Fibroblast of the aortic adventitia (primary cell): ENCODE measurements at places on chromosomes 11 and 22. TPM values are rescaled to one million over a fixed set of nuclear protein-coding genes. Genes with fewer than 3 reads are reported as not detected.

DERL3 gene
- total RNA-seq: 0.36 TPM in 1 of 2 replicates, not detected in the other

GRCh38 chr22:27106985-27107384, 449.6 kb downstream of the MIAT start:
- DNase-seq: no peak

GRCh38 chr11:67255353-67255752, 10.9 kb upstream of the GRK2 start:
- DNase-seq: no peak

ART5 gene
- total RNA-seq: 0.81 and 3.4 TPM in 2 replicates

DNA sequence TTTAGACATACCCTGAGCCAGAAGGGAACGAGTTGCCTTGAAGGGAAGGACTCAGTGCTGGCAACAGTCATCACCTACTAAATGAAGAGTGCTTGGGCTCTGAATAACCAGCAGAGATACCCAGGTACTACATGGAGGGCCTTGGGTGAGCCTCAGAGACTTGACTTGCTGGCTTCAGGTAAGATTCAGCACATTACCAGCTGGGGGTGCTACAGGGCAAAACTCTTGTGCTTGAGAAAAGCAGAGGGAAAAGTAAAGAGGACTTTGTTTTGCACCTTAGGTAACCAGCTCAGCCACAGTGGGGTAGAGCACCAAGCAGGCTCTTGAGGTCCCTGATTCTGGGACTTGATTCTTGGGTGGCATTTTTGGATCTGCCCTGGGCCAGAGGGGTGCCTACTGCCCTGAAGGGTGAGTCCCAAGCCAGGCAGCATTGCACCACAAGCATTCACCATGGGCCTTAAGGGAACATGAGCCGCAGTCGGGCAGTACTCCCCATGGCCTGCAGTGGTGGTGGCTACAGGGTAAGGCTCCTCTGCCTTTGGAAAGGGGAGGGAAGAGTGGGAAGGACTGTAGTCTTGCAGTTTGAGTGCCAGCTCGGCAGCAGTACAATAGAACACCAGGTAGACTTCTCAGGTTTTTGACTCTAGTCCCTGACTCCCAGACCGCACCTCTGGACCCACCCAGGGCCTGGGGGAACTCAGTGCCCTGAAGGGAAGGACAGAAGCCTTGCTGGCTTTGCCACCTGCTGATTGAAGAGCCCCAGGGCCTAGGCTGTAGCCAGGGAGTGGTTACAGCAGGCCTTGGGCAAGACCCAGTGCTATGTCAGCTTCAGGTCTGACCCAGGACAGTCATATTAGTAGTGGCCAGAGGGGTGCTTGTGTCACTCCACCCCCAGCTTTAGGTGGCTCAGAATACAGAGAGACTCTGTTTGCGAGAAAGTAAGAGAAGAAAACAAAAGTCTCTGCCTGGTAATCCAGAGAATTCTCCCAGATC, 22.7 kb upstream of the PLEKHA7 start:
- no peak for DNase-seq

- DNase-seq: no peak
Measured at GRCh38 chr11:120446802-120447201, 64.7 kb upstream of the GRIK4 start.

DNA sequence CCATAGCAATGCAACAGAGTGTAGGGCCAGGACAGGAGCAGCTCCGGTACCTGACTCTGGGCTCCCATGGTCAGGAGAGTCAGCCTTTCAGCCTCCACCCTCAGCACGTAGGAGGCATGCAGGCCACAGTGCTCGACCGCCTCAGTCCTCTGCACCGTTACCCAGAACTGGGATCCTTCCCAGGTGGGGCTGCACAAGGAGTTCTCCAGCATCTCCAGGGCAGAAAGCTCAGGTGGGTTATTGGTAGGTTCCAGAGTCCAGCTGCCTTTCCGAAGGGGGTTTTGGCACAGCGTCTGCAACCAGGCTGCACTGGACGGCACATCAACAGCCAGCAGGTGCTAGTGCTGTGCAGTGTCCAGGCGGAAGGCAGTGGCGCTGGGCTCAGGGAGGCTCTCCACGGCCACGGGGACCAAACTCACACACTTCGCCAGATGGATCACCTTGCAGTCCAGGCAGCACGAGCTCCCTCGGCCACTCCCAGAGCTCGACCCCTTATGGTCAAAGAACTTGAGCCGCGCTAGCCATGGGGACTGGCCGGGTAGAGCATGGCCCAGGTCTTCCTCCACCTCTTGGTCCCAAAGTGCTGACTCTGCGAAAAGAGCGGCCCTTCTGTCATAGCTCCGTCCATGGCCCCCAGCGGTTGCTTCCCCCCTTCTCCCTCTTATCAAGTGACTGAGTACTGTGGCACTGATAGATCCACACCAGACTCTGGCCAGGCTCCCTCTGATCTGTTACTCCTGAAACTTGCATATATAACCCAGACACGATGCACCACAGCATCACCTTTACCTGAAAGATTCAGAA, 6.9 kb upstream of the PHOX2A start:
- no peak for DNase-seq

FBXO7 gene
- 51.8 and 67.4 TPM in 2 replicates for total RNA-seq

PIH1D2 gene
- 5.1 and 5.5 TPM in 2 replicates for total RNA-seq

DNA sequence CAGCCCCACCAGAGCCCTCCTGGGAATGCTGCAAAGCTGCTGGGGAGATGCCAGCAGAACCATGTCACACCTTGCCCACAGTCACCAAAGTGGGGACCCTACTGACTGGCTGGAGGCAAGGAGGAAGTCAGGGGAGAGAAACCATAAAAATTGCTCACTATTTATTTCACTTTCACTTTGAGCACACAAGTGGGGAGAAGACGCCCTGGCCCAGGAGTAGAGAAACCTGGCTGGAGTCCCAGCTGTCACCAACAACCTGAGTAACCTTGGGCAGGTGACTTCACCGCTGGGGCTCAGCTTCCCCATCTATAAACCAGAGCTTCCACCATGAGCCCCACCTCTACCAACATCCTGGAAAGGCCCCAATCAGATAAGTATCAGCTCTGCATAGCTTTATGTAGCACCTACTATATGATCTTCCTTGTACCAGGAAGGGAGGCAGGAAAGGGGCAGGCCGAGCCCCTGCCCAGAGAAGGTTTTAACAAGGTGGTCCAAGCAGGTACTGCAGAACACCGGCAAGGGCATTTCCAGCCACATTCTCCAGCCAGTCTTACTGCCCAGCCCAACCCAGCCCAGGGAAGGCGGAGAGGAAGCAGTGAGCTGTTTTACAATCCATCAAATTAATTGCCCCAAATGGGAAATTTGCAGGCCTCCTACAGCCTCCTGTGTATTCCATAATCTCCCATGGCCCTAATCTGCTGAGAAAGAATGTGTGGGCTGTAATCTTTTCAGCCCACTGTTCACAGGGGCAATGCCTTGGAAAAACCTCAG, 27.6 kb downstream of the PLEKHA7 start:
- DNase-seq: no peak

DNA sequence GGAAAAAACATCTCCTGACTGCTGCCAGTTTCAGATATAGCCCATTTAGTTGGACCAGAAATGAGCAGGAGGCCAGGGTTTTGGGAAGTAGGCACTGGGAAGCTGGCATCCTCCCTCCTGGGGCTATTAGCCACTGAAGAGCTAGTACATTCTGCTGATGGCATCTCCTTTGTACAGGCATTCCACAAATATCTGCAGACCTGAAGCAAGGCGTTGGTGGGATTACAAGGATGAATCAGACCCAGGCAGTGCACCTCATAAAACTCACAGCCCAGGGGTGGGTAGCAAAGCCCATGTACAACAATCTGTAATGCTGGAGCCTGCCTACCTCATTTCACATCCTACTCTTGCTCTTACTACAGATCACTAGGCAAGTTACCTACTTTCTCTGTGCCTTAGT, 27.5 kb upstream of the POU2AF1 start:
- no peak for DNase-seq

- no peak for DNase-seq
Measured at GRCh38 chr22:43555561-43556515, 144.0 kb downstream of the MPPED1 start.

DNA sequence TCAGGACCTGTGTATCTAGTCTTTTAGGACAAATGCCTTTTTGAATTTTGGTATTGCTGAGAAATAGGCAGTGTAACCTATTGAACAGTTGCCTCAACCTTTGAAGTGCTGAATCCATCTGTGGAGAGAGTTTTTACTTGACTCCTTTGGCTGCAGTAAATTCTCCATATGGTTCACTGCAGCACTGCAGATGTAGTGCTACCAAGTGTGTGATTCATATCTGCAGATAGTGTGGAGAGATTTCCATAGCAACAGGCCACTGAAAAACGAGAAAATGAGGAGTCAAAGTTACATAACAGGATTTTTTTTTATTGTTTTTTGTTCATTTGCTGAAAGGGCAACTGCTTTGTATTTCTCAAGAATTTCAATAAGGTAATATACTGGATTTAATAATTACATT, 356.1 kb downstream of the RAB38 start:
- DNase-seq: no peak
